Stimulated activated CD8-positive, alpha-beta memory T cell treated with anti-CD3 and anti-CD28 coated beads, Interleukin-7, amount 100 ng/mL, for 1 hour (primary cell): ENCODE measurements at places on chromosomes 16 and 17.

GRCh38 chr17:15973834-15974233, 25.7 kb downstream of the ZSWIM7 start:
- DNase-seq = no peak

DNA sequence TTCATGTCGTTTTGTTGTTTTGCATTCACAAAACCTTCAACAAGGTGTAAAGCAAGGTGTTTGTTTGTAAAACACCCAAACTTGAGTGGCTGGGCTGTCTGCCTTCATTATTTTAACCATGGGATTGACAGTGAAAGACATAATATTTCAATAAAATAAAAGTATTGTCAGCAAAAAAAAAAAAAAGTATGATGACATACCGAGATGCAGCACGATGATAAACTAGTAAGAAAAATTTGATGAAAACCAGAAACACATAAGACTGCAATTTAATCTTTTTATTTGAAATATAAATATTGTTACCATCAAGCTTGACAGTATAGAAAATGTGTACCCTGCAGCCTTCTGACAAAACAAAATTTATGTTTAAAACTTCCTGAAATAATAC, 419.3 kb upstream of the DYNLRB2 start:
- DNase-seq = no peak

DNA sequence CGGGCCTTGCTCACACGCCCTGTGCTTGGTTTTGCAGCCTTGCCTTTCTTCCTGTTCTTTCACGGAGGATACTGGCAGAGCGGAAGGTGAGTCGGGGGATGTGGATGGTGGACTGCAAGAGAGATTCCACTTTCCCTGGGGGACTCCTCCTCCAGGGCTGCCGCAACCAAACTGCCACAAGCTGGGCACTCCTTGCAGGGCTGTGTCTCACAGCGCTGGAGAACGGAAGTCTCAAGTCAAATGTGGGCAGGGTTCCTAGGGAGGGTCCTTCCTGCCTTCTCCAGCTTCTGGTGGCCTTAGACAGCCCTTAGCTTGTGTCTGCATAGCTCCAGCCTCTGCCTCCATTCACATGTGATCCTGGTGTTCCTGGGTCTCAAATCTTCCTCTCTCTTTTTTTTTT, 11.4 kb upstream of the BIRC5 start:
- DNase-seq = no peak

DNA sequence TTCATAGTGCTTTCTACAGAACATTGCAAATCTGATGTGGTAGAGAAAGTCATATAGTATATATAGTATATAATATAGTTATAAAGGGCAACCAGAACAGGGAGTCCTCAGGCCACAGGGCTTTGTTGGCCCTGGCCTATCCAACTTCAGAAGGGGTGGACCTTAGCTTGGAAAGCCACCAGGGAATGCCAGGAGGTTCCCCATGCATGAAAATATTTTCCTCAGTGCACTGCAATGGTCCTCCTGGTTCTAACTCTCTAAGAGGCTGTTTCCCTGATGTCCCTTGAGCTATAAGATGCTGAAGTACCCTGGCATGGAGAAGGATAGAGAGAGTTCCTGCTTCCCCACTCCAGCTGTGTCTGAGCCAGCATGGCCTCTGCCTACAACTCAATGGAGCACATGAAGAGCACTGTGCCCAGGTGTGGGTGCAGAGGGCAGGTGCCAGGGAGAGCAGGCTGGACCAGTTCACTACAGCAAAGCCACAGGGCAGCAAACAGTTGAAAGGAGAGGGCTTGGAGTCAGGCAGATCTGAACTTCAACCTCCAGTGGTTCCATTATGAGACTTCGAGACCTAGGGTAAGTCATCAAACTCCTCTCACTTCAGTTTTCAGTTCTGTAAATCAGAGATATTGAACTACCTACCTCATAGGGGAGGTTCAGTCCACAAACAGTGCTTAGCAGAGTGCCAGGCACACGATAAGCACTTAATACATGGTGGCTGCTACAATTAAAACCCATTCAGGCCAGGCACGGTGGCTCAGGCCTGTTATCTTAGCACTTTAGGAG, 183.1 kb downstream of the SALL1 start:
- no peak for DNase-seq

- DNase-seq = no peak
Observed at GRCh38 chr16:9399573-9399972, 308.1 kb downstream of the HAPSTR1 start.

DNA sequence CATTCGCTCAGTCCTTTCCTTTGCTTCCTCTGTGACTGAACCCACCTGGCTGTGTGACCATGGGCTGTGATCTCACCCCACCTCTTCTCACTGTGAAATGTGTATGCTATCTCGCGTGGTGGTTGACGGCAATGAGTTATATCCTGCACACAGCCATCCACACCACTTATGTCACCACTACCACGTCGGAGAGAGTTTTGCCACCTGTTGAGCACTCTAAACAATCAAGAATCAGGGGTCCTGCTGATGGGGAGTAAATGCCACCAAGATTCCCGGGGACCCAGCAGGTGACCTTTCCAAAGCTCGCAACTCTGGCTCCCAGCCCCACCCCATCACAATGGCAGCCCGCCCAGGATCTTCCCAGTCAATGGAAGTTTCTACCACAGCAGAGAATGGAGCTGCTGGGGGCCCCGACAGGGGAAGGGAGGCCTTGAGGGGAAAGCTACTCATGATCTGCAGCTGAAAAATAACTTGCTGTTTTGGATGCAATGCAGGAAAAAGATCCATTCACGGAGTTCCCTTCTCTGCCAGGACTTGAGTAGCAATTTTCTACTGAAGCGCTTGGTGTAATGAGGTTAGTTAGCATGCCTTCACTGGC, 26.2 kb upstream of the RCVRN start:
- no peak for DNase-seq
